ENCODE measurements at places on chromosomes 11 and 22.

GRCh38 chr11:134639586-134640330, 227.7 kb upstream of the B3GAT1 start:
- no peak for DNase-seq

DNA sequence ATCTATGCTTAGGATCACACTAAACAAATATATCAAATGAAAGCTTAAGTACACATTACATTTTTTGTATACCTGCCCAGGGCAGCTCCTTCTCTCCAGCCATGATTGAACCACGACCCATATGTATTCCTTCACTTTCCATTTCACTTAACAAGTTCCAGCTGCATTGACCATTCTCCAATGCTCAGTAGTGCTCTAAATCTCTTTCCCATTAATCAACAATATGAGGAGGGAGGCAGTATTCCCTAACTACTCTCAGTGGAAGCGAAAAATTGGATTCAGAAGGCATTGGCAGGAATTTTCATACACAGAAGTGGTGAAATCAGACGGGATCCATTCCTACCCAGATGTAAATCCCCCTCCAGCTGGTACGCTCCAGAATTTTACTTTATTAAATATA, 372.0 kb upstream of the LUZP2 start:
- no peak for DNase-seq

GRCh38 chr11:36997656-36998055, 399.6 kb upstream of the RAG2 start:
- DNase-seq, result no peak

DNA sequence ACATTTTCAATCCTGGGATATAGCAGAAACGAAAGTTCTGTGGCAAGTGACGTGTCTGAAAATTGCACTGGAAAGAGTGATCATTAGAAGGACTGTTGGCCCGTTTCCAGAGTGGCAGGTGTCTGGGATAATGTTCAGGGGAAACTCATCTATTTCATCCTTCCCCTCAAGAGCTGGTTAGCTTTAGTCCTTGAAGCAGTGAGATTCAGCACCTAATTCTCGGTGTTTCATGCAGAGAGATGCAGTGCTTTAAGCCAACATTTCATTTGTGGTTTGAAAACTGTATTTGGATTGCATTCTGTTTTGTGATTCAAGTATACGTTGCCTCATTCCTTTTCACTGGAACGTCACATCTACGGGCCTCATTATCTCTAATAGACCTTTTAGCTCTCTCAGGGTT, 205.0 kb upstream of the RAG2 start:
- no peak for DNase-seq

- no peak for DNase-seq
Measured at GRCh38 chr11:84234462-84235202, 948.5 kb upstream of the CCDC90B start.

DNA sequence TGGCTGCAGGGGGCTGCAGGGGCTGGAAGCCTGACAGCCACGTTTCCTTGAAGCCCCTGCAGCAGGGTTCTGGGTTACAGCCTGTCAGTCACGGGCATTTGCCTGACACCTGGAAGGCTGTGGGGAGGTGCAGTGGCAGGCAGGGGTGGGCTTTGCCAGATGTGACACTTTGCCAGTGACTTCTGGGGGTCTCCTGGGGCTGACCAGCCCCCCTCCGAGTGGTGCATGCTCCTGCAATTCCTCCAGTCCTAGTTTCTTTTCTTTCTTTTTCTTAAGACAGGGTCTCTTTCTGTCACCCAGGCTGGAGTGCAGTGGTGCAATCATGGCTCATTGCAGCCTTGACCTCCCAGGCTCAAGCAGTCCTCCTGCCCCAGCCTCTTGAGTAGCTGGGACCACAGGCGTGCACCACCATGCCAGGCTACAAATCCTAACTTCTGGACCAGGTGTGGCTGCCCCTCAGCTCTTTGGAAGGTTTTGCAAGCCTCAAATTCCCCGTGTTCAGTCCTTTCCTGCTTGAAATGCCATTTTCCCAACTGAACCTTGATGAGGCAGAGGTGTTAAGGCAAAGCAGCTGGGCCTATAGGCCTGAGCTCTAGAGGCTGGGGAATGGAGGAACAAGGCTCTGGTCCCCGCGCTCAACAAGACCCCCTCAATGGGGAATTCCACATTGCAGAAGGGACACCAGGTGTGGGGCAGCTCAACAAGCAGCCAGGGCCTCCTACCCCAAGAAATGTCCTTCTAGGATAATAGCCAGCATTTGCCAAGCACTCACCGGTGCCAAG, 20.2 kb upstream of the CHKA start:
- no peak for DNase-seq

DNA sequence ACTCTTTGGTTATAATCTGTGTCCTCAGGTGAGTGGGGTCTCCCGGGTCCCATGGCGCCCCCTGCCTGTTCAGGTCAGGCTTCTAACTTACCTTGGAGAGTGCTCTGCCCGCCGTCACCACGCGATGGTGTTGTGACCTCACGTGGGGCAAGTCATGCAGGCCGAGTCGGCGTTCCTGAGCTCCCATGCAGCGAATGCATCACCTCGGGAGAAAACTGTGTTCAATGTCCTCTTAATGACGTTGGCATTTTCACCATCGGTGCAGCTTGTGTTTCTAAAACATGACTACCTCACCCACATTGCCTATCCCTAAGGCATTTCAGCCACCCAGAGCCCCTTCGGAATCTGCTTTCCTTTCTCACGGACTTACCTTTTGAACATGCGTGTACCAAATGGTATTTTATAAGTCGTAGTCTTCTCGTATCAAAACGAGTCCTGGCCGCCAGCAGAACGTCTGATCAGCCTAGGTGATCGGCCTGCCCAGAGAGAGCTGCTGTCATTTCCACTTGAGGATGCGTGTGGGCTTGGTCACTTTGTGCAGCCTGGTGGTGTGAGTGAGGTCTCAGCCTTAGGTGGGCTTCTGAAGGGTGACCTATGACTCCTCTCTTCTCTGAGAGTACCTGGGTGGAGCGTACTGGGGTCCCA, 64.8 kb downstream of the TBC1D22A start:
- no peak for DNase-seq

DNA sequence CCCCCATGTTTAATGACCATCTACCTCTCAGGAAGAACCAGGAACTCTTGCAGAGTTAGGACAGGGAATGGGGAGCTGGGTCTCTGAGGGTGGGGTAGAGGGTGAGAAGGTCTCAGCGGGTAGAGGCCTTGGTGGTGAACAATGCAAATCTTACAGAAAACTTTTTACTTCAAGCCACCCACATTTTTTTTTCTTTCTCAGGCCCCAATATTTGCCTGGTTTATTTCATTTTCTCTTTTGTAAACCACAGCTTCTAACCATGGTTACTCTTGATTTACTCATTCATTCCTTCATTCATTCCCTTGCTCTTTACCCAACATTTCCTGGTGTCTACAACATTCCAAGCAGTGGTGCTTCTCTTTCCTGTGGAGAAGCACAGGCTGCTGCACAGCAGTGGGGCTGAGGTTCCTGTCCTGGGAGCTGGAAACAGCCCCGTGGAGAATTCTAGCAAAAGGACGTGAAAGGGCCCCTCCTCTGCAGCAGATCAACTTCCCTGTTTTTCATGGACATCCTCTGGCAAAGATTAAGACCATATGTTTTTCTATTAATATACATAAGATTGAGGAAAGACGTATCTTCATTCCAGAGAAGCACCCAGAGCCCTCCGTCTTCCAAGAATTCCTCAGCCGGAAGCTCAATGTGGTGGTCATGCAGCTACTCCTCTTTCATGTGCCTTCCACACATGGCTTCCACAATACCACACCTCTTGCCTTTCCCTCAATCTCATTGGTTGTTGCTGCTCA, 224.4 kb upstream of the SESN3 start:
- peak; percentile 71 for DNase-seq

DNA sequence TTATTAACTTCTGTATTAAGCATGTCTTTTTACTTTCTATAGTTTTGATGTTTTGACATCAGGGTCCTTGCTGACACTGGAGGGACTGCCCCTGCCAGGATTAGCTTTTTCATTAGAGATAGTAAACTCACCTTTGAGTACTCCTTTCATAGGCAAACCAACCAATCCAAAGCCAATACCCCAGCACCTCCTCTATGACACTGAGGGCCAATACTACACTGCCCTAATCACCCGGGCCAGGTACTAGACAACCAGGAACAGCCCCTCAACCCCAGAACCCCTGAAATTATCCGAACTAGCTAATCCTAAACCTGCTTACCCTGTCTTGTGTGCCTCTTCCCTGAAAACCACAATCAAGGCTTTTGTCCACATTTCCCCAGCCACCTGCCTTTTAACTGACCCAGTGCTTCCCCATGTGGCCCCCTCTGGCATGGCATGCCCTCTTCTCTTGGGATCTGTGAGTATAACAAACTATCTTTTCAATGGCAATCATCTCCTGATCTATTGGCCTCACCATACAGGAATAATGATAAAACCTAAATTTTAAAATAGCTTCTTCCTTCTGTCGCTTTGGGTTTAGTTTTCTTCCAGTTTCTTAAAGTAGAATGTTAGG, 31.2 kb downstream of the RAB6A start:
- DNase-seq, result no peak

DNA sequence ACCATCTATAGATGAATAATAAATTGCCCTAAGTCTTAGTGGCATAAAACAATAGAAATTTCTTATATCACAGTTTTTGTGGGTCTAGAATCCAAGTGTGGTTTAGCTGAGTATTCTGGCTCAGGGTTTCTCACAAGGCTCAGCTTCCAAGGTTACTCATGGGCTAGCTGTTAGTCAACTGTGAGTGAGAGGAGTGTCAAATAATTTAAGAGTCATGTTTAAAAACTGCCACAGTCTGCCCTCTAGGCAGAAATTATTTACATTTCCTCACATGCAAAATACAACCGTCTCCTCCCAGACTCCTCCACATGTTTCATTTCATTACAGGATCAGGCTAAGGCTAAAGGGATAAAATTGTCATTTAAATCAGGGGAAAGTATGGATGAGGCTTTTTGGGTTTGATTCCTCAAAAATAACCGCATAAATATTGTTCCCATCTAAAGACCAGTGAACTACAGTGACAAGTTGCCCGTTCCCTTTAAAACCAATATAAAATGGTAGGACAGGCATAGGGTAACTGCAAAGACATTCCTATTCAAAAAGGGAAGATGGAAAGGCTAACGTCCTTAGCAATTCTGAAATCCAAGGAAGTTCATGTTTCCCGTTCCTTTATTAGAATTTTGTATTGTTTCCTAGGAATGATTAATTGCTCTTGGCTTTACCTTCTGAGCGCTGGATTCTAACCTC, 324.3 kb downstream of the DYNC2H1 start:
- peak; percentile 39 for DNase-seq

DNA sequence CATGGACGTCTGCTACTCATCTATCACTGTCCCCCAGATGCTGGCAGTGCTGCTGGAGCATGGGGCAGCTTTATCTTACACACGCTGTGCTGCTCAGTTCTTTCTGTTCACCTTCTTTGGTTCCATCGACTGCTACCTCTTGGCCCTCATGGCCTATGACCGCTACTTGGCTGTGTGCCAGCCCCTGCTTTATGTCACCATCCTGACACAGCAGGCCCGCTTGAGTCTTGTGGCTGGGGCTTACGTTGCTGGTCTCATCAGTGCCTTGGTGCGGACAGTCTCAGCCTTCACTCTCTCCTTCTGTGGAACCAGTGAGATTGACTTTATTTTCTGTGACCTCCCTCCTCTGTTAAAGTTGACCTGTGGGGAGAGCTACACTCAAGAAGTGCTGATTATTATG, 9.2 kb upstream of the OR9Q2 start:
- DNase-seq, result no peak

DNA sequence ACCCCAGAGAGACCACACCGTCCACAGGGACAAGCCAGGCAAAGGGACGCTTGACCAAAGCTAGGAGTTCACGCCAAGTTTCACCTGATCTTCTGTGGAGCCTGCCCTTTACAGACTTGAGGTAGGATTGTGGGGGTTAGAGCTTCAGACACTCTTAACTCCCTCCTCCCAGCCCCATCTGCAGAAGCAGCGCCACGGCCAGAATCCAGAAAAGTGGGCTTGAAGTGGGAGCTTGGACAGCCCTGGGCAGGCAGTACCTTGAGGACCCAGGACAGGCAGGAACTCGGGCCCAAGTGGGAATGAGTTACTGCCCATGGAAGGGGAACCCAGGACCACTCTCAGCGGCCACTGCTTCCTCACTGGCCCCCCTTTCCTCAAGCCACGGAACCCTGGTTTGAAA, 695.9 kb downstream of the TBC1D22A start:
- no peak for DNase-seq

GRCh38 chr22:24401931-24402367, 25.4 kb upstream of the ADORA2A start:
- no peak for DNase-seq

DNA sequence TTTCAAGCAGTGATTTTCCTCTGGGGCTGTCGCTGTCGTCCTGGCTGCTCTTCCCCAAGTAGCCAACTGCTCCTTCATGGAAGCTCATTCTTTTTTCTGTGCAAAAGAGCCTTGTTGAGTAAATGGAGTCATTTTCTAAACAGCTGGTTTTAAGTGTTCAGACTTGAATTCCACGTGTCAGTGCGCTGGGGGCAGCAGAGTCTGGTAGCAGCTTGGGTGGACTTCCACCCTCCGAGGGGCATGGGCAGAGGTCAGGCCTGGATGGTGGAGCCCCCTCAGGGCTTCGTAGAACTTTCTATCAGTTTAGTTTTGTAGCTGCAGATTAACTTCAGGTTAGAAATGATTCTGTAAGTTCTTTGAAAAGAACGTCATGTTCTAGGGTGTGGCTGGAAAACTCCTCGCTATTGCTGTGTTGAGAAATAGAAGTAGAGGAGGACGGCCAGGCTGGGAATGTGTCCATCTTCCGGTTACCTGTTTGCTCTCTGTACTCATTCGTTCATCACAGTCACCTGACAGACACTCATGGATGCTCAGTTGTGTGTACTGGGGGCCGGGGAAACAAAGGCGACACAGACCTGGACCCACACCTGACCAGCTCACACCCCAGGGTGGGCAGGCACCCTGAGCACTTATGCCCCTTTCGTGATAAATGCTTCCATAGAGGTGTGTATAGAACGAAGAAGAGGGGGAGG, 270.7 kb downstream of the TBC1D22A start:
- DNase-seq, result no peak

- DNase-seq, result no peak
Measured at GRCh38 chr11:108148556-108148955, 27.2 kb downstream of the ACAT1 start.

All from fibroblast of skin of left biceps (primary cell).